ENCODE measurements at places on chromosomes 1 and 21.

DNA sequence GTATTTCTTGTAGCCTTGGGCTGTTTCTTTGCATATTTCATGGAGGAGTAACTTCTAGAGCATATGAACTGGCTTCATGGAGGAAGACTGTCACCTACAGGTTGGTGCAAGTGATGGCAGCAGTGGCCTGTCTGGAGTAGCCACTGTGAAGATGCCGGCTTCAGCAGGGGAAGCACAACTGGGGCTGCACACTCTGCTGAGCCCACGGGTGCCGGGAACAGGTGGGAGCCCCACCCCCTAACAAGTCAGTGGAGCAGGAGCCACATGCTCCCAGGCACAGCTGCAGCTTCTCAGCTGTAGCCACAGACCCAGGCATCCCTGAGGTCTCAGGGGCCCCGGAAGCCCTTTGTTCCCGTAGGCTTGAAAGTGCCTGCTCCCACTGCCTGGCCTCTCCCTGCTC lies 43.2 kb upstream of the C1orf185 start:
- H3K4me1 ChIP-seq, result peaks cover under 1% of the 10 kb centered on the region
- peaks cover 14% of the 10 kb centered on the region for H3K27me3 ChIP-seq

DNA sequence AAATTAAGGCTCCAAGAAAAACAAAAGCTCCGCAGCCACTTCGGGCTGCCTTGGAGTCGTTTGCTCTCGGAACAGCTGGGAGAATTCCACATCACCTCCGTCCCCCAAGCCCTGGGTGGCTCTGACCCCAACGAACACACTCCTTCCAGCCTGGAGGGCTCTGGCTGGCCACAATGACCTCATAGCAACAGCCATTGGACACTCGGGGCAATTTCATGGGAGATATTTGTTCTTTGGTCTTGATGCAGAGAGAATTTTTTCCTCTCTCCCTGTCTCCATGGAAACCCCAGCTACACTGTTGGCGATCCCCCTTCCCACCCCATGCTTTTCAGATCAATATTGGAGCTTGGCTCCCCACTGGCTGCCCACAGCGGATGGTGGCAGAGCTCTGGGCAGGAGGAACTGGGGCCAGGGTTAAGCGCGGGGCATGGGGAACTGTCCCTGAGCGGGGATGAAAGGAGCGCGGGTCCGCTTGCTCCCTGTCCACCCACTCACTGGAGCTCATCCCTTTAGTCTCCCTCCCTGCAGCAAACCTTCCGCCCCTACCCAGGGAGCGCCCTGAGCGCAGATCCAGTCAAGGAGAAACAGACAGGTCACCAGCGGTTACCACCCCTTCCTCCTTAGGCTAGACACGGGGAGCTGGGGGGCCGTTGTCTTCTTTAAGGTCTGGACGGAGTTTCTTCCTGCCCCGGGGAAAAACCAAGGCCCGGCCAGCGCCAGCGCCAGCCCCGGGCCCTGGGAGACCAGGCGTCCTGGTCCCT lies 1.2 kb downstream of the WNT4 start:
- H3K4me1 ChIP-seq, result peaks cover 7% of the 10 kb centered on the region
- DNase-seq, result no peak
- H3K27me3 ChIP-seq, result peaks cover 64% of the 10 kb centered on the region
- H3K4me3 ChIP-seq, result peak overlapping the region; percentile 72
- H3K36me3 ChIP-seq, result no peaks in the 10 kb centered on the region
- H3K27ac ChIP-seq, result no peak overlapping the region

DNA sequence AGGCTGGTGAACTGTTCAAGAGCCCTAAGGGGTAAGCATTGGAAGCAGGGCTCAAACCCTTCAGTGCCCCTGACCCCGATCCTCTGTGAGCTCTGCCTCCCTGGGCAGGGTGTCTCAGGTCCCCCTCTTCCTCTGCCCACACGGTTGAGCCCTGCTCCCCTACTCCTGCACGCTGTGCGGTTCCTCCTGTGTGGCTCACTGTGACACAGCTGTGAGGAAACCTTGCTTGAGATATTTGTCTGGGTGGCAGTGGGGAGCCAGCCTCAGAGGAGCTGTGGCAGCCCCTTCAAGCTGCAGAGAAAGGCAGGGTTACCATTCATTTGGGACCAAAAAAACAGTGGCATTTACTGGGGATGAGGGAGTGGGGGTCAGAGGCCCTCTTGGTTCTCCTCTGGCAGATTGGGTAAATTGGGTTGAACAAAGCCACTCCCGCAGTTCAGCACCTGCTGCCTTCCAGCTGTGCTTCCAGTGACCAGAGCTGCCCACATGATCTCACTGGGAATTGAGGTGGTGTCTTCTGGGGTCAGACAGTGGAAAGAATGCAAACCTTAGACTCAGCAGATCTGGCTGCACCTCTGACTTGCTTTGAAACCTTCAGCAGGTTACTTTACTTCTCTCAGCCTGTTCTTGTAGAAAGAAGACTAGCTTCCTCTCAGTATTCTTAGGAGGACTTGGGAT lies 60.6 kb upstream of the CD1D start:
- no peak for DNase-seq
- no peak overlapping the region for H3K27ac ChIP-seq
- no peak overlapping the region for H3K4me3 ChIP-seq

GRCh38 chr1:12436345-12436658 lies 181.7 kb downstream of the DHRS3 start:
- H3K27me3 ChIP-seq, result no peaks in the 10 kb centered on the region
- peak overlapping the region; percentile 50 for H3K4me3 ChIP-seq
- peak overlapping the region; percentile 91 for H3K27ac ChIP-seq

- peaks cover 12% of the 10 kb centered on the region for H3K36me3 ChIP-seq
- no peak for DNase-seq
- H3K27ac ChIP-seq, result no peak overlapping the region
- H3K4me3 ChIP-seq, result peak overlapping the region; percentile 43
- H3K4me1 ChIP-seq, result peaks cover 23% of the 10 kb centered on the region
These were observed 695 bp downstream of the DMBX1 start for GRCh38 chr1:46490406-46490655.

GRCh38 chr1:233034836-233035235 lies 84.4 kb downstream of the NTPCR start:
- no peak overlapping the region for H3K4me3 ChIP-seq
- peaks cover 4% of the 10 kb centered on the region for H3K36me3 ChIP-seq
- DNase-seq, result no peak
- H3K27ac ChIP-seq, result no peak overlapping the region
- peaks cover 3% of the 10 kb centered on the region for H3K4me1 ChIP-seq
- H3K27me3 ChIP-seq, result no peaks in the 10 kb centered on the region

GRCh38 chr1:160428655-160429054 lies 28.3 kb downstream of the VANGL2 start:
- peaks cover under 1% of the 10 kb centered on the region for H3K27me3 ChIP-seq
- DNase-seq, result no peak
- H3K4me3 ChIP-seq, result peak overlapping the region; percentile 75
- peaks cover 3% of the 10 kb centered on the region for H3K36me3 ChIP-seq
- peak overlapping the region; percentile 88 for H3K27ac ChIP-seq

GRCh38 chr1:61757950-61758349 lies 15.7 kb downstream of the PATJ start:
- DNase-seq, result no peak
- peaks cover 7% of the 10 kb centered on the region for H3K4me1 ChIP-seq
- H3K27me3 ChIP-seq, result no peaks in the 10 kb centered on the region
- H3K27ac ChIP-seq, result no peak overlapping the region

GRCh38 chr1:236303675-236304074 lies 21.9 kb upstream of the ERO1B start:
- DNase-seq, result no peak
- peaks cover 13% of the 10 kb centered on the region for H3K27me3 ChIP-seq
- no peaks in the 10 kb centered on the region for H3K36me3 ChIP-seq

GRCh38 chr1:179588425-179589024 lies 3.1 kb upstream of the TDRD5 start:
- H3K4me1 ChIP-seq, result no peaks in the 10 kb centered on the region
- H3K36me3 ChIP-seq, result no peaks in the 10 kb centered on the region
- no peak overlapping the region for H3K27ac ChIP-seq

DNA sequence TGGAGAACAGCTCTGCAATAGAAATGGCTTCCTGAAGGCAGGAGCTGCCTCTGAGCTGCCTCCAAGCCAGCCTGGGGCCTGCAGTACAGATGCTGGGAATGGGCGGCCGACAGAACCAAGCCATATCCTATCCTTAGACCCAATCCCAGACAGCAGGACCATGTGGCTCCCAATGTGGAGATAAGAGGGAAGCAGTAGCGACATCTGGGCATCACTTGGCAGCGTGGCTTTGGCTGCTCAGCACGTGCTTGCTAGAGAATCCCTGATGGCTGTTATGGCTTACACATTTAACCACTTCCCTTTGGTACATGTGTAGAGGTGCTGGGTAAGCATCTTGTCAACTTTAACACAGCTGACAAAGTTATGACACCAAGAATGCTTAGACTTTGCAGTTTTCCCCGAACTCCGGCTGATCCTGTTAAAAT lies 87.7 kb downstream of the MAN1C1 start:
- H3K27ac ChIP-seq, result peak overlapping the region; percentile 83
- H3K27me3 ChIP-seq, result no peaks in the 10 kb centered on the region
- H3K36me3 ChIP-seq, result no peaks in the 10 kb centered on the region
- no peak overlapping the region for H3K4me3 ChIP-seq
- no peak for DNase-seq
- peaks cover 34% of the 10 kb centered on the region for H3K4me1 ChIP-seq

DNA sequence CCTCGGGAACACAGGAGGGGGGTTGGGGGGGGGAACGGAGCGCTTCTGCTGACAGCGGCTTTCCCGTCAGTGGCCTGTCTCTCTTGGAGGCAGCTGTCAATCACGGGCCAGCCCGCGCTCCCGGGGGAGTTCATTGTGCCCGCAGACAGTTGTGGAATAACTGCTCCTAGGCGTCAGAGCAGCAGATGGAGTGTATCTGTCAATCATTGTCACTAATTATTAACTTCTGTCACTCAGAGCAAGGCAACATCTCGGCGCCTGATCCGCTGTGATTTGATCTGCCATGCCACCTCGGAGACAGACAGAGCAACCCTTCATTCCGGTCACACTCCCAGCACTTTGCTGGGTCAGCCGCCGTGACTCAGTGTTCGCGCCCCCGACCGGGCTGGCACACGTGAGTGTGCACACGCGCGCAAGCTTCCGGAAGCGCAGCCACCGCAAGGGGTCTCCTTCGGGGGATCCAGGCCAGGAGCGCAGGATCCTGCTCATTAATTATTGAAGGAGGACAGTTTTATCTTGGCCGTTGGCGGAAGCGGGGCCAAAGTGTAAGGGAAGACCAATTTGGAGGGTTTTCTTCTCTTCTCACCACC lies 75.8 kb downstream of the RRAGC start:
- no peak overlapping the region for H3K27ac ChIP-seq
- no peak for DNase-seq
- no peak overlapping the region for H3K4me3 ChIP-seq
- H3K36me3 ChIP-seq, result peaks cover 9% of the 10 kb centered on the region
- H3K27me3 ChIP-seq, result peaks cover 74% of the 10 kb centered on the region

- H3K27ac ChIP-seq, result peak overlapping the region; percentile 96
- H3K36me3 ChIP-seq, result no peaks in the 10 kb centered on the region
- no peaks in the 10 kb centered on the region for H3K27me3 ChIP-seq
- no peak for DNase-seq
These were observed 4.2 kb downstream of the S100A6 start for GRCh38 chr1:153531638-153532037.

DNA sequence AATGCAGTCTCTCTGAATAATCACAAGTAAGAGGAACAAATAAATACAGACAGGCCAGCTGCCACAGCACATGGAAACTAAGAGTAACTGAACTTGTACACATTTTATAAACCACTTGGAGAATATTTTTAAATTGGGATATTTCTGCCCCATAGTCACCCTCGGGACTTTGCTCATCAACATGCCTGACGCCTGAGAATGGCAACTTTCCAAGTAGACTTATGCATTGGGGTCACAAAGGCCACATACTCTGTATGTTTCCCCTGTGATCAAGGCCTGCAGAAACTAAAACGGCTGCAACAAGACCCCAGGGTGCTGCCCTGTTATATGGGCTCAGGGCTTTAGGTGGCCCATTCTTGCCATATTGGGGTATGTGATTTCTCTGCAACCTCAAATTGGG lies 38.3 kb upstream of the GJA5 start:
- no peak for DNase-seq
- no peak overlapping the region for H3K27ac ChIP-seq
- peaks cover 15% of the 10 kb centered on the region for H3K27me3 ChIP-seq

- no peaks in the 10 kb centered on the region for H3K27me3 ChIP-seq
- no peaks in the 10 kb centered on the region for H3K36me3 ChIP-seq
- DNase-seq, result no peak
- peak overlapping the region; percentile 85 for H3K4me3 ChIP-seq
These were observed 490 bp upstream of the CZIB start for GRCh38 chr1:53220962-53221286.

GRCh38 chr1:232204269-232204668 lies 425.7 kb downstream of the SIPA1L2 start:
- H3K36me3 ChIP-seq, result no peaks in the 10 kb centered on the region
- H3K27me3 ChIP-seq, result peaks cover 7% of the 10 kb centered on the region
- H3K4me3 ChIP-seq, result no peak overlapping the region
- peaks cover 3% of the 10 kb centered on the region for H3K4me1 ChIP-seq
- H3K27ac ChIP-seq, result no peak overlapping the region

DNA sequence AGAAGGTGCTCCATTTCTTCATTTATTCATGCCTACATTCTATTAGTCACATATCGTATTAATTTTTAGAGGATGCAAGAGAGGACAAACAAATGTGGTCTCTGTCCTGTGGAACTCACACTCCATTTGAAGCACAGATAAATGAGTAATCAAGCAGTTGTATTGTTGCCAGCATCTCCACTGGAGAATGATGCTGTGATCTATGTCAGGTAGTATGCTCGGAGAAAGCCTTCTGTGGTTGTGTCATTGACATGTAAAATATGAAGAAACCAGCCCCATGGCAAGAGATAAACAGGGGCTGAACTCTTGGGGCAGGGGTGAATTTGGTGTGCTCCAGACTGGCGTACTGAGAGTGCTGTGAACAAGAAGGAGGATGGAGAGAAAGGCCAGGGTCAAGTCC lies 101.2 kb downstream of the FASLG start:
- H3K4me1 ChIP-seq, result peaks cover 2% of the 10 kb centered on the region
- peaks cover 8% of the 10 kb centered on the region for H3K36me3 ChIP-seq
- no peak overlapping the region for H3K27ac ChIP-seq
- no peak for DNase-seq
- peaks cover 39% of the 10 kb centered on the region for H3K27me3 ChIP-seq
